NCI-H510A treated with DMSO at 0.1 percent for 48 hours (cell line): ENCODE measurements at places on chromosomes 2 and 18.

GRCh38 chr18:45423659-45424058 lies 191.6 kb upstream of the SLC14A2 start:
- DNase-seq: peak; percentile 81

- DNase-seq: no peak
These were observed 99.9 kb downstream of the SS18 start for GRCh38 chr18:25990473-25990872.

DNA sequence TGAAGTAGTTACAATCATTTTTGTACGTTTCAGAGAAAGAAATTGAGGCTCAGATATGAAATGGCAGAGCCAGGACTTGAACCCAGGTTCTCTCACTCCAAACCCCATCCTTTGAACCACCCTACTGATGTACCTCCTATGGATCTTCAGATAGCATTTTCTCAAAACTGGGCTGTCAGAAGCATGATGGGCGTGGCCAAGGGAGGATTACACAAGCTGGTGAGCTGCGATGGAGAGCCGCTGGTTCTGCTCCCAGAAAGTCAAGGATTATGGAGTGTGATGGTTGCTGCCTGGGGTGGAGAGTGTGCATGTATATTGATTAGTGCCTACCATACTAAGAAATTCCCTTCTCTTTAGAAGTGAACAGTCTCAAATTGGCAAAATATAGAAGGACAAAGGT lies 47.0 kb upstream of the PPP1CB start:
- DNase-seq: no peak

- no peak for DNase-seq
These were observed 156.4 kb upstream of the ITGA4 start for GRCh38 chr2:181300600-181301291.

DNA sequence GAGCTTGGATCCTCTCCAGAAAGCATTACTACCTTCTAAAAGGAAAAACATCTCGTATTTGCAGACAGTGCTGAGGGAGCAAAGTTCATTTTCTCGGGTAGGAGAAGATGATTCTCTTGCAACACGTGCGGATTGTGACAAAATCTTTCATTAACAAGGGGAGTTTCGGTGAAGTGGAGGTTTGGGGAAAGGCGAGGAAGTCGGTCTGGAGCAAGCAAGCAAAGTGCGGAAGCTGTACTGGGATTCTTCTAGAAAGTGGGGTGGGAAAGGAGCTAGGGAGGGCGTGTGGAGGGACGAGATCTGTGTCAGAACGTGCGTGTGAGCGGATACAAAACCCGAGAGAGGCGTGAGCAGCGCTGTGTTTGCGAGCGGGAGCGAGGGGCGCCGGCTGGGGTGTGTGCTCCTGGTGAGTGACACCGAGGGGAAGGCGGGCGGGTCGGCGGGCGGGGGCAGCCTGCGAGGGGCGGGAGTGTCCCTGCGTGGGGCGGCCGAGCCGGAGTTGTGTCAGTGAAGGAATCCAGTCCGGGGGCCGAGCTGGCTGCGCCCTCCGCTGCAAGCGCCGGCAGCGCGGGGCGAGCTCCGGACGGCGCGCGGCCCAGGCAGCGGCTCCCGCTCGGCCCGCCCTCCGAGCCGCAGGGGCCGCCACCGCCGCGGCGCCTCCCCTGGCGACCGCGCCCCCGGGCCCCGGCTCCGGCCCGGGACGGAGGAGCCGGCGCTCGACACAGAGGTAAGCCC lies at the start of gene SPATS2L:
TSS of gene SPATS2L (plus strand) at position 498 of the 735 bp plus-strand sequence. CDS start 82,552 bp downstream, outside the sequence.
- DNase-seq: peak; percentile 54

DNA sequence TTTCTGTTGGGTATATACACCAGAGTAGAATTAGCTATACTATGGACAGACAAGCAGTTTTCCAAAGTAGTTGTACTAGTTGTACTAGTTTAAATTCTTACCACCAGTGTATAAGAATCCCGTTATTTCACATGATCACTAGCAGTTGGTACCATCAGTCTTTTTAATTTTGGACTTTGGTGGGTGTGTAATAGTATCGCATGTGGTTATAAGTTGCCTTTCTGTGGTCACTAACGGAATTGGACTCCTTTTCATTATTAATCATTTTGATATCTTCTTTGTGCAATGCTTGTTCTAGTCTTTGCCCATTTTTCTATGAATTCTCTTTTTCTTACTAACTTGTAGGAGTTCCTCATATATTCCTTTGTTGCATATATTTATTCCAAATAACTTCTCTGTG lies 89.8 kb downstream of the ASXL2 start:
- DNase-seq: no peak

GRCh38 chr18:8063733-8064132 lies 496.6 kb downstream of the PTPRM start:
- peak; percentile 89 for DNase-seq

DNA sequence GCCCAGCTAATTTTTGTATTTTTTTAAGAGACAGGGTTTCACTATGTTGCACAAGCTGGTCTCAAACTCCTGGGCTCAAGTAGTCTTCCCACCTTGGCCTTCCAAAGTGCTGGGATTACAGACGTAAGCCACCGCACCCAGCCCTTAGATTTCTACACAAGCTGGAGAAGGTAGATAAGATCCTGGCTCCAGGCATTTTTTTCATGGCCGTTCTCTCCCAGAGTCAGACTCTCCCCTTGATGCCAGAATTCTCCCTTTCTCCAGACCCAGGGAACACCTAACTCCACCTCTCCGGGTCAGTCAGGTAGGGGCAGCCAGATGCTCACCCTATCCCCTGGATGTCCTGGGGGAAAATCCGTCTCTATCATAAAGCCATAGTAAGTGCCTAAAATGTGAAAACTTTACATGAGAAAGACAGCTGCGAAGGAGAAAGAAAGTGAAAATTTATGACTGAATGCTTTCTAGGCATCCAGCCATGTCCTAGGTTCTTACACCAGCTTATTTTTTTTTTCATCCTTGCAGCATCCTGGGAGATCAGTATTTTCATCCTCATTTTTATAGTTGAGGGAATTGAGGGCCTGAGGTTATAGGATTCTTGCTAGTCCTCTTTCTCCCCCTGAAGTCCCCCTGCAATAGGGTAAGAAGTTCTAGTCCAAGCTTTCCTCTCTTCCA lies 16.3 kb downstream of the SIX3 start:
- no peak for DNase-seq

DNA sequence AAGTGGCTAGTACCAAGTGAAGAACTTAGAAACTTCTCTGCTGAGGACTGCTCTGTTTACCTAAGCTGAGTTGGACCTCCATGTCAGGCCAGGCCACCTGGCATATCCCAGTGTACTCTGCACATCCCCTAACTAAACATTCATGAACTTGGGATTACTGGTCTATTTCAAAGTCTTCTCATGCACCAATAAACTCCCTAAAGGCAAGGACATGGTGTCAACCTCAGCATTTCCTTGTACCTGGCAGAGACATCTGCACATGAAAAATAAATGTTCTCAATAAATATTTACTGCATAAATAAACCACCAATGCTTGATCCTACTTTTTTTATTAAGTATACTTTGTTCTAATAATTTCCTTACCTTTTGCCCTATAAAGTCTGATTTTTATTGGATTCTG lies 124.8 kb downstream of the LAMA1 start:
- no peak for DNase-seq
